ENCODE measurements at places on chromosomes 12 and 14.
A peak's percentile ranks its signal among the peaks of the same experiment; 100 is the strongest.

GRCh38 chr12:108720757-108721514 lies 10.4 kb downstream of the CORO1C start:
- DNase-seq: peak; percentile 71

GRCh38 chr12:571795-572531 lies 91.3 kb downstream of the NINJ2 start:
- peak; percentile 13 for DNase-seq

GRCh38 chr12:124264089-124264795 lies 30.7 kb upstream of the RFLNA start:
- no peak for DNase-seq

- no peak for DNase-seq
These were observed 264.0 kb upstream of the SYT1 start for GRCh38 chr12:78600541-78600940.

- no peak for DNase-seq
These were observed 15.3 kb downstream of the SPIC start for GRCh38 chr12:101490286-101490920.

- DNase-seq: peak; percentile 2
These were observed 1166.3 kb downstream of the GALC start for GRCh38 chr14:86826661-86827060.

GRCh38 chr14:88143810-88144209 lies 138.9 kb downstream of the GPR65 start:
- DNase-seq: no peak

- DNase-seq: peak; percentile 46
These were observed 175.3 kb downstream of the PHLDA1 start for GRCh38 chr12:75856235-75856634.

DNA sequence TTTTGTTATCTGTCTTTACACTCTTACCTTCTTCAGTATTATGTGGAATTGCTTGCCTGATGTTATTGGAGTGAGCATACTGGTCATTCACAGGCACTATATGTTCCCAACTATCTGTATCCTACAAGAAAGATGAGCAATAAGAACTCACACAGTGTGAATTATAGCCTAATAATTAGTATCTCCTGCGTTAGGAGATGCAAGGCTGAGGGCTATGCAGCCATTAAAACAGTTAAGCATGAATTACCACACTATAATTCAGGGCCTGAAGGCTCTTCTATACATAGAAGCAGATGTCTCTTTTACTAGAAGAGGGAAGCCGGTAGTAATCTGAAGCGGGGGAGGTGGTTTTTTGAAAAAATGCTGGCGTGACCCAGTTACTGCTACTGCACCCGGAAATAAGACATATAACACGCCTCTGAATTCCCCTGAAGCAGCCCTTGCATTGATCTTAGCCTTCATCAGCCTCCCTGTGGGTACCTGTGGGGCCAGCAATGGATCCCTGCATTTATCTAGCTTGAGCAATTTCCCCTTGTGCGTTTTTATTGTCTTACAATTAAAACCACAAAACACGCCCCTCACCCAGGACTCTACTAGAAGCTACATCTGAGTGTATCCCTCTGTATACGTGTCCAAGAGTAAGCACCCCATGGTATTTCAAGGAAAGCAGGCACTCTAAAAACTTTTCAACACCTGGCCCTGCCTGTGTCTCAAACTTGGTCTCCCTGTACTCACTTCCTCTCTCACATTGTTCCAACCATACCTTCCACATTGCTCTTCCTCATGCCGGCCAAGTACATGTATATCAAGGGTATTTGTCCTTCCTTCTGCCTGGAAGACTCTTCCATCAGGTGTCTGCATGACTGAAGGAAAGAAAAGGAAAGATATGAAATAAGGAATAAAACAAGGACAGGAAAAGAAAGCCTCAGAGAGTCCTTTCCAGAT lies 210.9 kb upstream of the ARID2 start:
- no peak for DNase-seq

DNA sequence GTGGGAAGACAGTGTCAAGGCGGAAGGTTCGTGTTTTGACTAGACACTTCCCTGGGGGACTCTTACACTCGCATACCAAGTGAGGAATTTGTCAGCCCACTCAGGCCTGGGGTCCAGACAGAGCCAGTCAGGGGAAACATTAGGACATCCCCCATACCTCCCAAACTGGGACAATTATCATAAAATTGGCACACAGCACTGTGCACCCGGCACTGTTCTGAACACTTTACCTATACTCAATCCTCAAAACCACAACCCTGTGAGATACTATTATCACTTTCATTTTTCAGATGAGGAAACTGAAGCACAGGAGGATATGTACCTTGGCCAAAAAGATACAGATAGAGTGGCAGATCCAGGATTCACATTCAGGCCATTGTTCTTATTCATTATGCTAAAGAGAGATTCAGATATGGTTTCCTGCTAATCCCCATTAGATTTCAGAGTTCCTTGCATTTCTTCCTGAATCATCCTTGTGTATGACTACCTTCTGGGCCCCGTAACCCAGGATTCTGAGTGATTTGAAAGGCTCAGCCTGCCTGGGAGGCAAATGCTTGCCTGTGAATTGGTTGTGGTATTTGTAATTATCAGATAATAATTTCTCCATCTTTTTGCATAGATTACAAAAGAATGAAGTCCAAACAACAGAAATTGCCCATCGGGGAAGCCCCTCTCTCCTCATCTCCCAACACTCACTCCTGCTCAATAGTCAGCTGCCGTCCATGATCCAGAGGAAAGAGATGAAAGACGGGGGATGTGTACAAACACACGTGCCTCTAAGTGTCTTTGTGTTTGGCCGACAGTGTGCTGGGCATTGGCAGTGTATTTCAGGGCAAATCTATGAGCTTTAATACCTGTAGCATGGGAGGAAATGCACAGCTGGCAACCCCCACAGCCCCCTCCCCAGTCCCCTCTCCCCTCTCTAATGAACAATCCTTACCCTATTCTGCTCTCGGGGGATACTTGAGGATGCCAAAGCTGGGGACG lies 4.6 kb downstream of the TAC3 start:
- no peak for DNase-seq

DNA sequence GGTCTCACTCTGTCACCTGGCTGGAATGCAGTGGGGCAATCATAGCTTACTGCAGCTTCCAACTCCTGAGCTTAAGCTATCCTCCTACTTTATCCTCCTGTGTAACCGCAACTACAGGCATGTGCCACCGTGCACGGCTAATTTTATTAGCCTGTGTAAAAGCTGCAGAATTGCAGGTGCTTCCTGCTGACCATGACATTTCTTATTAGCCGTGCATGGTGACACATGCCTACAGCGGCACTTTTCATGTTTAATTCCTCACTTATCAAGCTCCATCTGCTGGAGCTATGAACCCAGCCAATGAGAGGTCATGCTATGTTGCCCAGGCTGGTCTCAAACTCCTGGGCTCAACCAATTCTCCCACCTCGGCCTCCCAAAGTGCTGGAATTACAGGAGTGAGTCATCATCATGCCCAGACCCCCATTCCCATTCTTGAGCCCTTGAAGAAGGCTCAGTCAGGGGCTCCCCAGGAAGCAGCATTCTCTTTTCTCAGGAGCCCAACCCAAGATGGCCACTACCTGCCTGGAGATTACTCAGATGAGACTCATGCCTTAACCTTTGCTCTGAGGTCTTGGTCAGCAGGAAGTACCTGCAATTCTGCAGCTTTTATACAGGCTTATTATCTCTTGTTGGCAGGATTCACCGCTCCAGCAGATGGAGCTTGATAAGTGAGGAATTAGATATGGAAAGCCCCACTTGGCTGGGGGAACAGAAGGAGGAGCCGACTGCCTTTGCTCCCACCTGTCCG lies 503.2 kb downstream of the MED13L start:
- no peak for DNase-seq

GRCh38 chr14:95944462-95944861 lies 67.8 kb downstream of the TUNAR start:
- DNase-seq: no peak

DNA sequence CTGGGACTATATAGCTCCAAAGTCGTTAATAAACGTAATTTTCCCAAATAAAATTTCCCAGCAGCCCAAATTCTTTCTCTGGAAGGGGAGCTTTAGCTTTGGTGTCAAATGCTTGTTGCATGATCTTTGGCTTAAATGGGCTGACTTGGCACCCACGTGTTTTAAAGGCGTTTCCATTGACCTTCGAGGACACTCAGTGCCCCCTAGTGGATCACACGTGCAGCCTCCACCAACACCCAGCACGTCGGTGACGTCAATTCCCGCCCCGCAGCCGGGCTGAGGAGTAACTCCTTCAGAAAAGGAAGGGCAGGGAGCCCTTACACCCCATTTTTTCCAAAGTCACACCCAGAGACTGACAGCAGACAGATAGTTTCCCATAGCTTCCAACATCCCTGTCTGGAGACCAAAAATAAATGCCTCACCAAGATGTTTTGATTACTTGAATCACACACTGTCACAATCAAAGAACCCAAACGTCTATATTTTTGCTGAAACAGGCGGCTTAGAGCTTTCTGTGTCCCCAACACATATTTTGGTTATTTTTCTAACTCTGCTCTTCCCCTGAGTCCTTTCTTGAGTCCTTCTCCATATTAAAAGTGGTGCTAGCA lies 707.9 kb downstream of the AACS start:
- DNase-seq: peak; percentile 6

DNA sequence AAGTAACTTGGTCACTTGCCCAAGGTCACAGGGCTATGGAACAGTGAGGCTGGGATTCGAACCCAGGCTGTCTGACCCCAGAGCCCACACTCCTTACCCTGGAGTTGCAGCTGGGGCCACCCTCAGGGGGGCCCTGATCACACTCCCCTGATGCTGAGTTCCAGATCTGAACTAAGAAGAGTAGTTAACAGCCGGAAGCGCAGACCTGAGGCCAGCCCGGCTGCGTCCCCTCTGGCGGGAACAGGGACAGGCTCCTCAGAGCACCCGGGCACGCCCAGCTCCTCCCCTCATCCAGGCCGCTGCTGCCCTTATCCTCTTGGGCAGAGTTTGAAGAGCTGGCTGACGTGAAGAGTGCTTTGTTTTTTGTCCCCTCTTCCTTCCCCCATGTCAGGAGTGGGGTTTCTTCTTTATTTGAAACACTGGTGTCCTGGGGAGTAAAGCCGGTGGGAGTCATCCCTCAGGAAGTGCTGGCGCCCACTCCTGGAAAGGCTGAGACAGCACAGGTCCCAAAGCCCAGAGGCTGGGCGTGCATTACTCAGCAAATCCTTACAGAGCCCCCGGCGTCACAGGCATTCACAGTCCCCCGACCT lies 8.7 kb downstream of the PHB2 start:
- DNase-seq: peak; percentile 77

DNA sequence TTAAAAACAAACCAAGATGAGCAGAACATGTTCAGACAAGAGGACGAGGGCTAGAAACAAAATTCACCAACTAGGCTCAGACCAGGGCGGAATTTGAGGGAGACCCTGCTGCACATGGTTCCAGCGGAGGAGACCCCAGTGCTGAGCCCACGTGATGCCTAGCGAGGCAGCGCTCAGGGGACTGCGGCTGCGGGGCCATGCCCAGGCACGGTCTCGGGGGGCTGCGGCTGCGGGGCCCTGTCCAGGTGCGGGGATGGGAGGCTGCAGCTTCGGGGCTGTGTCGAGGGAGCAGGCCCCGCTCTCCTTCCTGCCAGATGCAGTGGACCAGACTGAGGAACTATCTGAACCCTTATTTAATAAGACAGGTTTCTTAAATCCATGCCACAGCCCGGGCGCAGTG lies 12.7 kb upstream of the CRIP2 start:
- no peak for DNase-seq

DNA sequence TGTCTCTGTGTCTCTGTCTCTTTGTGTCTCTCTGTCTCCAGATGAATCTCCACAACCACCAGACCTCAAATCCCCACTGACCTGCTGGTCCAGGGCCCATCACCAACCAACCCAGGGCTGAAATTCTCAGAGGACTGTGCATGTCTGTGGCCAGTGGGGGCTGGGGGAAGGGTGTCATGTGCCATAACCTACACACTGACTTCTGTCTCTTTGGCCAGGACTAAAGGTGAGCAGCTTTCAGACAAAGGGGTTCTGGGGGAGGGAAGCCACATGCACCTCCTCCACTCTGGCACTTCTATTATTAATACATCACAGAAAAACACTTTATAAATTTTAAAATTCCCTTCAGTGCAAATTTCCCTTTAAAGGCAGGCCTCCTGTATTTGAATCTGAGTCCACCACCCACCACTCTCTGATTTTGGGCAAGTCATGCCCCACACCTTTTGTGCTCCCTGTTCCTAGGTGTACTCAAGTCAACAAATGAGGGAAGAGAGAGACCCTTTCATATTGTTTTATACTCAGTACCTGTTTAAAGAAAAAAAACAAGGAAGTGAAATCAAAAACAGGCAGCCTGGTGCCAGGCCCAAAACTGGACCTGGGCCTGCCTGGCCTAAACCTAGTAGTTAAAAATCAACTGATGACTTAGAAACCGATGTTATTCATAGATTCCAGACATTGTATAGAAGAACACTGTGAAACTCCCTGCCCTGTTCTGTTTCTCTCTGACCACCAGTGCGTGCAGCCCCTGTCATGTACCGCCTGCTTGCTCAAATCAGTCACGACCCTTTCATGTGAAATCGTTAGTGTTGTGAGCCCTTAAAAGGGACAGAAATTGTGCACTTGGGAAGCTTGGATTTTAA lies 80.2 kb downstream of the TUNAR start:
- no peak for DNase-seq

DNA sequence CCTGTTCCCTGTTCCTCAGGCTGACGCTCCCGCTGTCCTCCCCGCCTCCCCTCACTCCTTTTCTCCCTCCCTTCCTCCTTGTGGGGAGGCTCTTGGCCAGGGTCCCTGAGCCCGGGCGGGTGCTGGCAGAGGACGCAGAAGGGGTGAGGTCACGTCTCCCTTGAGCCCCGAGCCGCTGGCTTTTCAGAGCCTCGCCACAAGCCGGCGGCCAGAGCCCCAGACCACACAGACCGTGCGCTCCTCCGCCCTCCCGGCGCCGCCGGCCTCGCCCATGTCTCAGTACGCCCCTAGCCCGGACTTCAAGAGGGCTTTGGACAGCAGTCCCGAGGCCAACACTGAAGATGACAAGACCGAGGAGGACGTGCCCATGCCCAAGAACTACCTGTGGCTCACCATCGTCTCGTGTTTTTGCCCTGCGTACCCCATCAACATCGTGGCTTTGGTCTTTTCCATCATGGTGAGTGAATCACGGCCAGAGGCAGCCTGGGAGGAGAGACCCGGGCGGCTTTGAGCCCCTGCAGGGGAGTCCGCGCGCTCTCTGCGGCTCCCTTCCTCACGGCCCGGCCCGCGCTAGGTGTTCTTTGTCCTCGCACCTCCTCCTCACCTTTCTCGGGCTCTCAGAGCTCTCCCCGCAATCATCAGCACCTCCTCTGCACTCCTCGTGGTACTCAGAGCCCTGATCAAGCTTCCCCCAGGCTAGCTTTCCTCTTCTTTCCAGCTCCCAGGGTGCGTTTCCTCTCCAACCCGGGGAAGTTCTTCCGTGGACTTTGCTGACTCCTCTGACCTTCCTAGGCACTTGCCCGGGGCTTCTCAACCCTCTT lies at the start of gene TMEM233:
TMEM233 (plus strand) TSS at position 197 of the 821 bp plus-strand sequence; CDS start at position 272, 75 bp downstream.
- no peak for DNase-seq

DNA sequence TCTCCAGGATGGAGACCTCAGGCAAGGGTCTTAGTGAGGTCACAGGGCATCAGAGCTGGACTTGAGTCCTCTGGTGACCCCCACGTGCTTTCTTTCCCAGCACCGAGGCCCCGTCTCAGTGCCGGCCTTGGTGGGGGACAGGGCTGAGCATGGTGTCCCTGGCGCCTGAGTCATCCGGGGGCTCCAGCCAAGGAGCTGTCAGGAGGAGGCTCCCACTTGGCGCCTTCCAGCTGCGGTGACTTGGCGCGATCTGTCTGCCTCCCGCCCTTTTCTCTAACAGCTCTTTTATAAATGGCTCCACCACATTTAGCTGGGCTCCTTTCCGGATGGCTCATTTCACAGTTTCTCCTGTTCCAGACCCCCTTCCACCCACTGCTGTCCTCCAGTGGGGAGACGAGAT lies 60.4 kb downstream of the PRMT8 start:
- no peak for DNase-seq
